ENCODE measurements at places on chromosomes 1 and 21. TPM values are rescaled to one million over a fixed set of nuclear protein-coding genes. Genes with fewer than 3 reads are reported as not detected.

The NTMT2 gene
- total RNA-seq: not detected

GRCh38 chr1:94235189-94236012 is 2.0 kb downstream of the ARHGAP29 start:
- peak overlapping the region; percentile 94 for H3K27ac ChIP-seq
- DNase-seq: no peak
- H3K4me3 ChIP-seq: peak overlapping the region; percentile 89

DNA sequence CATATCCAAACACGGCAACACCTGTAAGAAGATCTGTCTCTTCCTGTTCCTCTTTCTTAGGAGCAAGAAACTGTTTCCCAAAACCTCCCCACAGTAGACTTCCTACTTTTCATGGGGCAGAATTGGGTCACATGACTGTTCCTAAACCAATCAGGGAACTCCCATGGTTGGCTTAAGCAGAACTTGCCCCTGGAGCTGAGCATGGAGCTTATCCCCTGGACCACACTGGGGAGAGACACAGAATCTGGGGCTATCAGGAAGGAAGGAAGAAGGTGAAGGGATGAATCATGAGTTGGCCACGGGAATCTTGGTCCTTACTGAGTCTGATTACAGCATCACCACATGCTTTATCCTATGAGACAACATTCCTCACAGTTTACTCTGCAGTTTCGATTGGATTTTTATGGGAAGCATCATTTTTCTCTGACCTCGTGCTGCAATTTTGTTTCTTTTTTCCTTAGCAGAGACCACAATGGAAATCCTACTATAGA is 81.8 kb downstream of the CDC7 start:
- H3K4me3 ChIP-seq: no peak overlapping the region
- no peaks in the 10 kb centered on the region for H3K27me3 ChIP-seq
- no peaks in the 10 kb centered on the region for H3K36me3 ChIP-seq
- DNase-seq: no peak
- H3K4me1 ChIP-seq: no peaks in the 10 kb centered on the region
- H3K27ac ChIP-seq: peak overlapping the region; percentile 52

DNA sequence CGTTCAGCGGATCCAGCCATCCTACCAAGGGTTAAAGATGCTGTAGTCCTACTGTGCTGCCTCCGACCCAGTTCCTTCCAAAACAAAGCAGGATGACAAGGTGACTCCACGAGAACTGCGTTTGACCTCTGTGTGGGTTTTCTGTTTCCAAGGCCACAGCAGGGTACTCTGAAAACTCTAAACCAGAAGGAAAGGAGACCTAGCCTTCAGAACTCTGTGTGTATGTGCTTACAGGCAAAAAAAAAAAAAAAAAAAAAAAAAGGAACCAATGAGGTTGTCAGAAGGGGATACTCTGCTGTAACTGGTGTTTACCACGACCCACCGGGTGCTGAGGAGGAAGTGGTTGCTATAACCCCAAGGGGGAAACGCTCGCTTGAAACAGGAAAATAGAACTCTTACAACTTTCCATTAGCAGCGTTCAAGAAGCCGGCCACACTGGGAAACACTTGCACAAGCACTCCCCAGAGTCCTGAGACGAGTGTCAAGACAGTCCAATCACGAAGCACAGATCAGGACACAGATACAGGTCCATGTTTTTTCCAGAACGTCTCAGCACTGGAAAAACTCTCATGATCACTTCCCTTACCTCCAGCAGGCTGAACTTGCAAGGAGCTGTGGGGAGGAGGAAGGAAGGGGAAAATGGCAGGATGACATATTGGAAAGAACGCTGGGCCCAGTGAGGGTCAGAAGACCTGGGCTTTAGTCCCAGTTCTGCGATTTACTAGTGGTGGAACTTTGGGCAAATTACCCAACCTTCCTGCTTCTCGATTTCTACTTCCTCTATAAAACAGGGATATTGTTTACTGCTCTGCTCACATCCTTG is 64.0 kb downstream of the ITPKB start:
- peak overlapping the region; percentile 89 for H3K27ac ChIP-seq
- no peaks in the 10 kb centered on the region for H3K36me3 ChIP-seq
- DNase-seq: no peak
- no peaks in the 10 kb centered on the region for H3K27me3 ChIP-seq
- H3K4me1 ChIP-seq: peaks cover 5% of the 10 kb centered on the region

The GJB3 gene
- 0.33 TPM for total RNA-seq

- no peaks in the 10 kb centered on the region for H3K36me3 ChIP-seq
- H3K4me3 ChIP-seq: no peak overlapping the region
- DNase-seq: no peak
- H3K27me3 ChIP-seq: no peaks in the 10 kb centered on the region
- H3K27ac ChIP-seq: no peak overlapping the region
Measured at GRCh38 chr1:8813991-8814390, 3.4 kb downstream of the RERE start.

The ATAD3B gene
- 22.9 TPM for total RNA-seq

The OR2L3 gene
- not detected for total RNA-seq

The TRAF5 gene
- 28.8 TPM for total RNA-seq

The AMY1C gene
- not detected for total RNA-seq

The LYPD8 gene
- total RNA-seq: 1.6 TPM

GRCh38 chr1:67522001-67522441 is 91.8 kb upstream of the SERBP1 start:
- no peaks in the 10 kb centered on the region for H3K27me3 ChIP-seq
- H3K27ac ChIP-seq: no peak overlapping the region
- no peaks in the 10 kb centered on the region for H3K4me1 ChIP-seq
- no peak overlapping the region for H3K4me3 ChIP-seq

DNA sequence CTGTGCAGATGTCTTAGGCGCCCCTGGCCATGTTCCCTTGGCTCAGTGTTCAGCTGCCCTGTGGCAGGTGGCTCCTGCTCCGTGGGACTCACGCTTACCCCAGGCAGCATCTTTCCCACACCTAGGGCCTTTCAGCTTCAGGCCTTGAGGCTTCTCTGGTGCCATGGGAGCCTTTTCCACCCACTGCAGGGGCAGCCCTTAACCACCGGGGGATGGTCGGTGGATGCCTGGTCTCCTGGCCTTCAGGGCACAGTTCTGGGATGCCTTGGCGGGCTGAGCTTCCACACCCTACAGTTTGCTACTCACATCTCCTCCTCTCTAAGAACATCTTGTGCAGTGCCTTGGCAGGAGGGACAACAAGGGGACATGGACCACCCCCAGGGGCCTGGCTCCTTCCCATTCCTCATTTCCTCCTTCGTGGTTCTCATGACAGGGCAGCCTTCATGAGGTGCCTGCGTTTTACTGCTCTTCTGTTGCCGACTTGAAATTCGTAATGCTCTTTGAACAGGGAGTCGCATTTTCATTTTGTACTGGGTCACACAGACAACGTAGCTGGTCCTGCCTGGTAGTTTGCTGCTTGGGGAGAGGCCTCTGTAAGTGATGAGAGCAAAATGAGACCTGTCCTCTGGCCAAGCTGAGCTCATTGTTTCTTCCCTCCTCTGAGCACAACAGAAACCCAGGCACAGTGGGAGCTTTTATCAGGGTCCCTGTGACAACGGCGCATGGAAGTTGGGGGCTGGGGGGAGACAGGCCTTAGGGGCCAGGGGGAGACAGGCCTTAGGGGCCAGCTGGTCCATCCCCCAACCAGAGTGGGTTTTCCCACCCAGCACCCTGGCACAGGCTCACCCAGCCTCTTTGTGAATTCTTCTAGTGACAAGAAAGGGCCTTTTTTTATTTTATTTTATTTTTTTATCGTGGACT is 62.0 kb upstream of the NEK2 start:
- peaks cover 3% of the 10 kb centered on the region for H3K4me1 ChIP-seq
- no peaks in the 10 kb centered on the region for H3K36me3 ChIP-seq
- DNase-seq: no peak

The PLEKHA6 gene
- 34.0 TPM for total RNA-seq

DNA sequence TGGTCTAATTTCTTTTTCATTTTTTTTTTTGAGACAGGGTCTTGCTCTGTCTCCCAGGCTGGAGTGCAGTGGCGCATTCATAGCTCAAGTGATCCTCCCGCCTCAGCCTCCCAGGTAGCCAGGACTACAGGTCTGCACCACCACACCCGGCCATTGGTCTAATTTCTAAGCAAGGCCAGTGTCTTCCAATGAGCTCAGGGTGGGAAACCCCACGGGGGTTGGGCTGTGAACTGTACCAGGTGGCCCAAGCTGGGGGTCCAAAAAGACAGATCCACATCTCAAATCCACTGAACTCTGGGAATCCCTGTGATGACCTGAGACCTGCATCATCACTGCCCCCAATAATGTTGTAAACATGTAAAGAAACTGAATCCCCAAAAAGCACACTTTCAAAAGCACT is 79.5 kb downstream of the BCAR3 start:
- peaks cover 19% of the 10 kb centered on the region for H3K4me1 ChIP-seq
- DNase-seq: no peak
- no peak overlapping the region for H3K4me3 ChIP-seq
- no peak overlapping the region for H3K27ac ChIP-seq

The MEX3A gene
- total RNA-seq: 0.32 TPM

DNA sequence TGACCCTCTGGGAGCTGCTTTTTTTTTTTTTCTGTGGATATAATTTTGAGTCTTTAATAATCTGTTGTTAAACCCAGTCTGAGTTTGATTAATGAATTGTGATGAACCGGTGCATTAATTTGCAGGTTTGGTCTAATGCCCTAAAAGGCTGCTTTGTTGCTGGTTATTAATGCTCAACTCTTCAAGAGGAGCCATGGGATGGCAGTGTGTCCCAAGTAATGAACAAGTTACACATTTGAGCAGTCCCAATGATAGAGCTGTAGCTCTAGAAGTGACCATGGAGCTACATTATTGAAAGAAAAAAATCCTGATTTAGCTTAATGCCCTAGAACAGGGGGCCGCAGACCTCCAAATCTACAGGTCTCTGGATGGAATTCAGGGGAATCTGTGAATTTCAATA is 53.1 kb downstream of the RWDD3 start:
- no peaks in the 10 kb centered on the region for H3K36me3 ChIP-seq
- no peaks in the 10 kb centered on the region for H3K27me3 ChIP-seq
- H3K27ac ChIP-seq: no peak overlapping the region
- no peak for DNase-seq
- H3K4me1 ChIP-seq: no peaks in the 10 kb centered on the region

- no peaks in the 10 kb centered on the region for H3K27me3 ChIP-seq
- no peaks in the 10 kb centered on the region for H3K36me3 ChIP-seq
- no peaks in the 10 kb centered on the region for H3K4me1 ChIP-seq
Measured at GRCh38 chr1:46816930-46817329, 18.1 kb downstream of the CYP4B1 start.

DNA sequence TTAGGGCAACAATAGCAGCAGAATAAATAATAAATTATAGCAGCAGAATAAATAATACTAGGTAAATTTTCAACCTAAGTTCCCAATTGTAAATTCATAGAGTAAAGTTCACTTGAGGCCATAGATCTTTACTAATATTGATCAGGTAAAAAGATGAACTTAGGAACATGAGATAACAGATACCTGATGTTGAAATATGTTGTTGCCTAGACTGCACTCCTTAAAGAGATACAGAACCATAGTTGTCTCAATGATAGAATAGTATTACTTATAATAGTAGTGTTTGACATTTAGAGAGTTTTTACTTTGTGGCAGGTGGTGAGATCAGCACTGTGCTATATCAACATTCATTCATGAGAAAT is 378 bp upstream of the F13B start:
- DNase-seq: no peak
- H3K27me3 ChIP-seq: no peaks in the 10 kb centered on the region
- H3K27ac ChIP-seq: no peak overlapping the region
- no peaks in the 10 kb centered on the region for H3K36me3 ChIP-seq
- H3K4me1 ChIP-seq: no peaks in the 10 kb centered on the region

DNA sequence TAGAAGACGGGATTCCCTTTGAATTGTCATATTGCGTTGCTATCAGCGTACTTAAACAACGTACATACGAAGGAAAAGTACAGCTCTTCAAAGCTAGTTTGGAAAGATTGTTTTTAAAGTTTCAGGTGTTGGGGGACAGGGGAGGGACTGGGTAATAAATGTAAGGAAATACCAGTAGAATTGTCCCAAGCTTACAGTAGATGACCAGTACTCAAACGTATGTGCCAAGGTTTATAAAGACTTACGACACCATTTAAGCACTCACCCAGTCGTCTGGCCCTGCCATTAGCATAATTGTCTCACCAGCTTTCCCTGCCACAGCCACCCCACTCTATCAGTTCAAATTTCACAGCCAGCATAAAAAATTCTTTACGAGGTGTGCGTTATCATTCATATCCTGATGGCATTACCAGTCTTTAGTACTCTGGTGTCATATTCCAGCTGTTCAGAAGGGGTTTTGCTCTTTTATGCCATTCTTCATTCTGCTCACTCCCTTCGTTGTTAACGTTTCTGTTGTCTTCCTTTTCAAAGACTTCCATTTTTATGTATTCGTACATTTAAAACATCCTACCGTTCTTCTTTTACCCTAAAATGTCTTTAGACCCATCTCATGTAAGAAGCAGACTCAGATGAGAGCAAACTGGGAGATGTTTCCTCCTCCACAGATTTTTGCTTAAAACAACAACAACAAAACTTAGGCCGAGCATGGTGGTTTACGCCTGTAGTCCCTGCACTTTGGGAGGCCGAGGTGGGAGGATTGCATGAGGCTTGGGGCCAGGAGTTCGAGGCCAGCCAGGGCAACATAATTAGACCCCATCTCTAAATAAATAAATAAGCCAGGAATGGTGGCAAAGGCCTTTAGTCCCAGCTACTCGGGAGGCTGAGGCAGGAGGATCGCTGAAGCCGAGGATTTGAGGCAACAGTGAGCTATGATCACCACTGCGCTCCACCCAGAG is 1.0 kb upstream of the HP1BP3 start:
- no peak for DNase-seq
- H3K4me3 ChIP-seq: peak overlapping the region; percentile 90
- H3K36me3 ChIP-seq: no peaks in the 10 kb centered on the region

DNA sequence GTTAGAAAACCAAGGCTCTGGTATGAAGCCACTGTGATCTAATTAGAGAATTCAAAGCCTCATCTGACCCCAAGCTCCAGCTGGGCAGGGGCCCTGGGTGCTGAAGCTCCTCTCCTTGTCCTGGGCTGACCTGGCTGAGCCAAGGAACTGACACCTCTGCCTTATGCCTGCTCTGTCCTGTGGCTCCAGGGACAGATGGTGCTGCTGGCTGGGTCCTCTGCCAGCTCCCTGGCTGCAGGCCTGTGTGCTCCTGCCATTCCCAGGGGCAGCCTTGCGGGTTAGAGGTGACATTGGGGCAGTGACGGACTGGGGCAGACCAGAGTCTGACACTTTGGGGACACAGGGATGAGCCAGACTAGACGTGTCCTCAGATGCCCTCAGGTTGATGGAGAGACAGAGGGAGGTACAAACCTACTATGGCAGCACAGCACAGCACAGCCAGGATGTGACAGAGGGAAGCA is 11.8 kb downstream of the ACOT11 start:
- H3K36me3 ChIP-seq: no peaks in the 10 kb centered on the region
- DNase-seq: no peak
- no peak overlapping the region for H3K4me3 ChIP-seq
- no peak overlapping the region for H3K27ac ChIP-seq

The CD5L gene
- total RNA-seq: not detected

- DNase-seq: no peak
- no peak overlapping the region for H3K27ac ChIP-seq
- H3K4me1 ChIP-seq: peaks cover 4% of the 10 kb centered on the region
- H3K4me3 ChIP-seq: no peak overlapping the region
- no peaks in the 10 kb centered on the region for H3K27me3 ChIP-seq
- H3K36me3 ChIP-seq: no peaks in the 10 kb centered on the region
Measured at GRCh38 chr1:202197653-202198365, 4.2 kb downstream of the LGR6 start.
